ENCODE measurements at places on chromosomes 13 and 19.

GRCh38 chr13:34430294-34430693 lies 511.8 kb upstream of the NBEA start:
- no peak for DNase-seq

GRCh38 chr13:114063545-114064449 lies 68.6 kb downstream of the RASA3 start:
- DNase-seq = peak; percentile 90

- DNase-seq = no peak
Observed at GRCh38 chr13:92044351-92044750, 645.9 kb downstream of the GPC5 start.

DNA sequence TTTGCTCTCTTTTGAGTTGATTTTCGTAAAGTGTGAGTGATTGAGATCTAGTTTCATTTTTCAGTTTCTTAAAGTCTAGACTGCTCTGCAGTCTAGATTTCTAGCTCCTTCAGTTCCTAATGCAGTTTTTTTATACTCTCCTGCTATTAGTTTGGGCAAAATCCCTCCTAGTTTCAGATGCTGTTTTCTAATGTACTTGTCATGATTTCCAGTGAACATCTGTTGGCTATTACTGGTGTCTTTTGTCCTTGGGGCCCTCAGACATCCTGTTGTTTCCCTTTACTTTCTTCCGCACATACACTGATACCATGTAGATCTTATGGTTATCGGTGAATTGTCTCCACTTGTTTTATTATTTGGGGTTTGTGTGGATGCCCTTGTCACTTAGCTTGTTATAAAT lies 292.1 kb downstream of the TDRD3 start:
- no peak for DNase-seq

GRCh38 chr19:45716359-45717130 lies 14.2 kb downstream of the FBXO46 start:
- no peak for DNase-seq

DNA sequence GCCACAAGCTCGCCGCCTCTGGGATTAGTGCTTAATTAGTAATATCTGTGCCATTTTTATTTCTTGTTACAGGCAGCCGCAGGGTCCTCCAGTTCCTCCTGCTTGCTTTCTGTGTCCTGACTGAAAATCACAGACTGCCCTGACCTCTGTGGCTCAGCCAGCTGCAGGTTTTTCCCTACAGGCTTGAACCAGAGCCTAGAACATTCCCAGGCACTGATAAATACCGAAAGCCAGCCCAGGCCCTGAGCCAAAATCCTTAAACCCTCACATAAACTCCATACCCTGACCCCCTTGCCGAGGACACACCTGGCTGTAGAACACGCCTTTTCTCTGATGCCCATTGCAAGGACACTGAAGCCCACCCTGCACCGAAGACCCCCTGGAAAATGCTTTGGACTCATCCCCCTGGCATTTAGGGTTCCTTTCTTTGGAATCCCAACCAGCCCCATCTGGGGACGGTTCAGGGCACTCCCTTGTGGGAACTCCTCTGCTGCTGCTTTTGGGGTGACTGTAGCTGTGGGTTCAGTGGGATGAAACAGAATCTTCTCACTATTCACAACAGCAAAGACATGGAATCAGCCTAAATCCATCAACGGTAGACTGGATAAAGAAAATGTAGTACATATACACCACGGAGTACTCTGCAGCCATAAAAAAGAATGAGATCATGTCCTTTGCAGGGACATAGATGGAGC lies 15.5 kb downstream of the DPP9 start:
- DNase-seq = no peak

DNA sequence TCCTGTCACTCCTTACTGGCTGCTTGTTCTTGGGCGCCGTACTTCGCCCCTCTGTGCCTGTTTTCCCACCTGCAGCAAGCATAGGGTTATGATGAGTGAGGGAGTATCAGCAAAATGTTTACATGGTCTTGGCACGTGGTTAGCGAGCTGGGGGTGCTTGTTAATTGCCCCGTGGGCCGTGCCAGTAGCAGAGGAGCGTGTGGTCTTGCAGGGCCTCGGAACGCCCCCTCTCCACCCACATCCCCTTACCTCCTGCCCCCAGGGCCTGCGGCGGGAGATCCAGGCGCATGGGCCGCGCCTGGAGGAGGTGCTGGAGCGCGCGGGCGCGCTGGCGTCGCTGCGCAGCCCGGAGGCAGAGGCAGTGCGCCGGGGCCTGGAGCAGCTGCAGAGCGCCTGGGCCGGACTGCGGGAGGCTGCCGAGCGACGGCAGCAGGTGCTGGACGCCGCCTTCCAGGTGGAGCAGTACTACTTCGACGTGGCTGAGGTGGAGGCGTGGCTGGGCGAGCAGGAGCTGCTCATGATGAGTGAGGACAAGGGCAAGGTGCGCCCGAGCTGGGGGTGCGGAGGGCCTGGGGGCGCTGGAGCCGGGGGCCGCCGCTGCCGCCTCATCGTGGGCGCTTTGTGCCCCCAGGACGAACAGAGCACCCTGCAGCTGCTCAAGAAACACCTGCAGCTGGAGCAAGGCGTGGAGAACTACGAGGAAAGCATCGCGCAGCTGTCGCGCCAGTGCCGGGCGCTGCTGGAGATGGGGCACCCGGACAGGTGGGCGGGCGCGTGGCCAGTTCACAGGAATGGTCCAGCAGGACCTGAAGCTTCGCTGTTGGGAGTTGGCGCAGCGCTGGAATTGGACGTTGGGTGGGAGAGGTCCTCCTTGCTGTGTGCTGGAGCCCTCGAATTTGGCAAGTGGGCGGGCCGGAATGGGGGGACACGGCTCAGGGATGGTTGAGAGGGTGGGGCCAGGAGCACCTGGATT lies 22.5 kb upstream of the SHKBP1 start:
- no peak for DNase-seq

DNA sequence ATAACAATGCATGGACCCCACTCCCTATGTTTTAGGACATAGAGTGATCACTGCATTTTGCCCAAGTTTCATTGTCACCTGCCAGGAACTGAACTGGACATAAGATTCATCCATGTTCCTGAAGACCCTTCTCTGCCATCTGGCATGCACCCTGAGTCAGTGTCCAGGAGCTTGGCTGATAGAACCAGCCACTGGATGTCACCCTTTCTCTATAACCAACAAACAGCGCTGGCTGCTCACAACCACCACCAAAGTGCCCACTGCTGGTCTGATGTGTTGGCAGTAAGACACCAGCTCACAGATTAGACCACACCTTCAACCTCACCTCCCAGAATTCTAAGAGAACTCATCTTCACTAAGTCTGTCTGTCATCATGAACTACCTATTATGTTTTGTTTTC lies 333.4 kb downstream of the ITGBL1 start:
- no peak for DNase-seq

- DNase-seq = no peak
Observed at GRCh38 chr19:13149628-13150186, 468 bp downstream of the STX10 start.

DNA sequence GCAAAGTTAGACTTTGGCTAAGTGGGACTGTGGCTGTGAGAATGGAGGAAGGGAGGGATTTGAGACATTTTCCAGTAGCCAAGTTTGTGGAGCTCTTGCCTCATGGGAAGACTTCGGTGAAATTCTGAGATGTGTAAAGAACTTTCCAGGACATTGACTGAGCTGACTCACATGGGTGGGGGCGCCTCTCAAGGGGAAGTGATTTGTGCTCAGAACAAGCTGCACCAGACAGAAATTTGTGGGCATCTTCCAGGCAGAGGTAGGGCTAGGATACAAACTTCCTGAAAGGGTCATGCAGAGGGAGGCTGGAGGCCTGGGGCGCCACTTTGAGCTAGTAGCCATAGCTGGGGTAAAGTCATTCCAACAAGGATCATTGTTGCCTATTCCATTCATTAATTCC lies 9.8 kb upstream of the SIGLEC10 start:
- DNase-seq = peak; percentile 90

DNA sequence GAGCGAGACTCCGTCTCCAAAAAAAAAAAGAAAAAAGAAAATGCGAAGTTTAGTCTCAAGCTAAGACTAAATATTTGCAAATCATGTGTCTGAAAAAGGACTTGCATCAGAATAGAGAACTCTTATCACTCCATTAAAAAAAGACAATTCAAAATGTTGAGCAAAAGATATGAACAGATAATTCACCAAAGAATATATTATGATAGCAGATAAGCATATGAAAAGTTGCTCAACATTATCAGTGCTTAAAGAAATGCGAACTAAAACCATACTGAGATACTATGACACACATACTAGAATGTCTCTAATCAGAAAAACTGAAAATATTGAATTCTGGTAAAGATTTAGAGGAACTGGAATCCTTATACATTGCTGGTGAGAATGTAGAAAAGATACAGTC lies 38.7 kb upstream of the SACS start:
- DNase-seq = no peak

DNA sequence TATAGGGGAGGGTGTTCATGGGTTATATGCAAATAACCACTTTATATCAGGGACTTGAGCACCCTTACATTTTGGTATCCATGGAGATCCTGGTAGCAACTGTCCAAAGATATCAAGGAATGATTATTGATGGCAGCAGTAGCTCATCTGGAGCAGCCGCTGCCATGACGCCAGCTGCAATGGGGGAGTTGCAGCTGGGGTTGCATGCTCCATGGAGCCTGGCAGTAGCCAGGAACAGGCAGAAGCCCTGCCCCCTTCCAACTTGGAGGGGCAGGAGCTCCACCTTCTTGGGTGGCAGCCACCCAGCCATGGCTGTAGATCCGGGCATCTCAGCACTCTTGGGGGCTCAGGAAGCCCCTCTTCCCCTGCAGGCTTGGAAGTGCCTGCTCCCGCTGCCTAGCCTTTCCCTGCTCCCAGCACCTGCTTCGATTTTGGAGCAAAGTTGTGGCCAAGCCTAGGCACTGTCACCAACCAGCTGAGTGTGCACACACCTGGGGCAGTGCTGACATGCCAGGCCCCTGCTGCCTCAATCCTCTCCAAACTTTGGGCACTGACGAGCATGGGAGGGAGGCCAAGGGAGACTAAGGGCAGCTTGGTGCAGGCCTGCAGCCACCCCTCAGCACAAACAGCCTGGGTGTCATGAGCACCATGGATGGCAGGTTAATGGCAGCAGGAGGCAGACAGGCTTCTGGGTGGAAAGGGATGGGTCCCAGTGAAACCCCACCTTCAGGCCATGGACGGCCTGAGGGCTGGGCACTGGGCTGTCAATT lies 235.6 kb upstream of the CSNK1A1L start:
- no peak for DNase-seq

GRCh38 chr13:33281951-33282595 lies 3.5 kb downstream of the STARD13 start:
- DNase-seq = peak; percentile 49

- DNase-seq = peak; percentile 81
Observed at GRCh38 chr13:44273991-44274770, 99.4 kb upstream of the SERP2 start.

DNA sequence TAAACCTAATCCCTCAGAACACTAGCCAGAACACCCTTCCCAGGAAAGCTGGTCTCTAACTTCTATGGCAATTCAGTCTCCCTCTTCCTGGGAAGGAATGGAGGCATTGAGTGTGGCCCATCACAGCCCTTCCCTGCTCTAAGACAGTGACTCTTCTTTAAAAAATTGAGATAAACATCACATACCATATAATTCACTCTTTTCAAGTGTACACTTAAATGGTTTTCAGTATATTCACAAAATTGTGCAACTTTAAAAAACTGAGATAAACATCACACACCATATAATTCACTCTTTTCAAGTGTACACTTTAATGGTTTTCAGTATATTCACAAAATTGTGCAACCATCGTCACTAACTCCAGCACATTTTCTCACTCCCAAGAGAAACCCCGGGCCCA lies 116.5 kb downstream of the MIPEP start:
- DNase-seq = no peak

DNA sequence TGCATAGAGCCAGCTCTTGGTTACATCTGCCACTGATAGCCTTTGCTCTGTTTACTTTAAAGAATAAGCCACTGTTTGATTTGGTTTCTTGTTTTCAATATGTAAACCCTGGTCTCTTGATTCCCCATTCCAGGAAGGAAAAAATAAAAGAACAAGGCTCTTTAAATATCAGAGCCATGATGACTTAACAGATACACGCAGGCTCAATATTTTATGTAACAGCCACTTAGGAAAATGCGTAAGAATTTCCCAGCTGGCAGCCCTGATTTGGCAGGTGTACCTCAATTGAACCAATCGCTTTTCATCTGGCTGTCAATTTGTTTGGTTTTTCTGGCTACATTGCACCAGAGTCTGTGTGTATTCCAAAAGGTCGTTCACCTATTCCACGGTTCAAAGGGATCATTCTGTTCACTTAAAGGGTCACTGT lies 65.6 kb downstream of the IRS2 start:
- DNase-seq = no peak

- peak; percentile 38 for DNase-seq
Observed at GRCh38 chr19:1935484-1936208, 5.3 kb upstream of the CSNK1G2 start.

GRCh38 chr13:64256751-64257150 lies 2841.1 kb upstream of the PCDH20 start:
- no peak for DNase-seq

DNA sequence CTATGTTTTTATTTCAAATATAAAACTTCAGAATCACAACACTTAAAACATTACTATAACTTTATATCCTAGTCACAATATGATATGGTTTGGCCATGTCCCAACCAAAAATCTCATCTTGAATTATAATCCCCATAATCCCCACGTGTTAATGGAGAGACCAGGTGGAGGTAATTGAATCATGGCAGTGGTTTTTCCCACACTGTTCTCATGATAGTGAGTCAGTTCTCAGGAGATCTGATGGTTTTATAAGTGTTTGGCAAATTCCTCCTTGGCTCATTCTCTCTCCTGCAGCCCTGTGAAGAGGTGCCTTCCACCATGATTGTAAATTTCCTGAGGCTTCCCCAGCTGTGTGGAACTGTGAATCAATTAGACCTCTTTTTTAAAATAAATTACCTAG lies 307.6 kb downstream of the SPRY2 start:
- no peak for DNase-seq

DNA sequence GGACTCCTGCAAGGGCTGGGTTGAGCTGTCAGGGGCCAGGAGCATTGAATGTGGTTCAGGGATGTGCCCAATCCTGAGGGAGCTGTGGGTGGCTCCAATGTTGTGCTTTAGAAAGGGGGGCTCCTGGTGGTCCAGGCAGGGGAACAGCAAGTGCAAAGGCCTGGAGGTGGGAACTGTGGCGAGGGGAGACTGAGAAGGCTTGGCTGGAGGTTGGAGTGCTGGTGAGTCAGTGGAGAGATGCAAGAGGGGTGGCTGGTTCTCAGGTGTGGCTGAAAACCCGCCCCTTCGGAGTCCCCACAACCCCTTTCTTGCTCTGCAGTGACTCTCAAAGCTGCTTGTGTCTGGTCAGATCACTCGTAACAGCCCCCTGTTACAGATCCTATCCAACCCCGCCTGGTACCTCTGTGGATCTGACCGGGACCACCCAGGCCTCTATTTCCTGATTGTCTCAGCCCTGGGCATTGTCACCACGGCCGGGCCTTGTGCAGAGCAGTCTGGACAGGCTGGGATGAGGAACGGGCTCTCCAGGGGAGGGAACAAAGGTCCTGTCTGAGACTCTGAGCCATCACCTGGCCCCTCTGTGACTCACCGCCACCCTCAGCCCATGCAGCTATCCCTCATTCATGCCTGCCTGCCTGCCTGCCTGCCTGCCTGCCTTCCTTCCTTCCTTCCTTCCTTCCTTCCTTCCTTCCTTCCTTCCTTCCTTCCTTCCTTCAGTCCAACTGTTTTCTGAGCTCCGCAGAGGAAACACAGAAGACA lies 1.4 kb upstream of the KCNN1 start:
- DNase-seq = no peak

- no peak for DNase-seq
Observed at GRCh38 chr13:75461314-75461713, 20.7 kb downstream of the TBC1D4 start.

- DNase-seq = no peak
Observed at GRCh38 chr19:44753626-44753931, 5.1 kb downstream of the BCL3 start.
